Nephron progenitor cell (in vitro differentiated cells): ENCODE measurements at places on chromosomes 6 and 20.

- no peak for DNase-seq
Observed at GRCh38 chr6:148438632-148439031, 96.0 kb downstream of the SASH1 start.

DNA sequence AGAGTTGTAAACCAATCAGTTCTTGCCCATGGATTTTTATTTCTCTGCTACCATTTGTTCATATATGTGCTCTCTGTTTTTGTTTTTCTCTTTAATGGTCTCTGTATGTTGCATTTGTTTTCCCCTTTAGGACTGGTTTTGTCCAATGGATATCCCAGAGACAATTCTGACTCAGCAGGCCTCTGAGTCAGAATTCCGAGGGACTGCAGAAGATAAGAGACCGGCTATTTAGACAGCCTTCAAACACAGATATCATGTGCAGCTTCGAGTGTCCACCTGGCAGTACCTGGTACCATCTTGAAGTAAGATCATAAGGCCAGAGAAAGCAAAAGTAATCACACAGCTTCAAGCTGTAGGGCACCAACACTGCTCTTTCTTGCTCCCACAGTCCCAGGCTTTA, 125.5 kb downstream of the ELOVL4 start:
- DNase-seq, result no peak

- no peak for DNase-seq
Observed at GRCh38 chr6:22925304-22925835, 356.0 kb downstream of the HDGFL1 start.

DNA sequence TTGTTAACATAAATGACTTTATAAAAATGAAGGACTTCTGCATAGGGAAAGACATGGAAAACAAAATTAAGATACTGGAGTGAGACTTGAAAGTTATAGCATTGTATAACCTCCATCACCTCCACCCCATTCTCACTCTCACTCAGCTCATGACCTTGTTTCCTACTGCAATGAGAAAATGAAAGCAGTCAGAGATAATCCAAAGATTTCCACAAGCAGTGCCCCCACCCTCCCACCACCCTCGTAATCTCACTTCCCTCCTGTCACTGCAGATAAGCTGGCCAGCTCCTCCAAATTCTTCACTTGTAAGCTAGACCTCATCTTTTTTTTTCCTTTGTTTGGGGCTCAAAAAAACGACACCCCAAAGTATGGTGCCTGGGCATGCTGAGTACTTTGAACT, 52.9 kb upstream of the PROKR2 start:
- no peak for DNase-seq

DNA sequence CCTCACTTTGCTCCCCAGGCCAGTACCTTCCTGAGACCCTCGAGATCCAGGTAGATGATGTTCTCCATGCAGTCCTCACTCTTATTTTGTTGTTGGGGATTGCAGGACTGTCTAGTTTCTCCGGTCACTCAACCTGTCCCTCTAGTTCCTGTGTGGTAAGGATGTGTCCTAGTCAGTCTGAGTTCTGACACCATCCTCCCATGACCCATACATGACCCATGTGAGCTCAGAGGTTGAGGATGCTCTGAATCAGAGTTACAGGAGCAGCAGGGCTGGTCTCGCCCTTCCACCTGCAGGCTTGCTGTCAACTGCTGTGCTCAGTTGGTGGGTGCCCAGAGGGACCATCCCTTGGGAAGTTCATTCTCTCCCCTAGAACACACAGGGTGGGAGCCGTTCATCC, 11.9 kb upstream of the CST8 start:
- DNase-seq, result no peak

DNA sequence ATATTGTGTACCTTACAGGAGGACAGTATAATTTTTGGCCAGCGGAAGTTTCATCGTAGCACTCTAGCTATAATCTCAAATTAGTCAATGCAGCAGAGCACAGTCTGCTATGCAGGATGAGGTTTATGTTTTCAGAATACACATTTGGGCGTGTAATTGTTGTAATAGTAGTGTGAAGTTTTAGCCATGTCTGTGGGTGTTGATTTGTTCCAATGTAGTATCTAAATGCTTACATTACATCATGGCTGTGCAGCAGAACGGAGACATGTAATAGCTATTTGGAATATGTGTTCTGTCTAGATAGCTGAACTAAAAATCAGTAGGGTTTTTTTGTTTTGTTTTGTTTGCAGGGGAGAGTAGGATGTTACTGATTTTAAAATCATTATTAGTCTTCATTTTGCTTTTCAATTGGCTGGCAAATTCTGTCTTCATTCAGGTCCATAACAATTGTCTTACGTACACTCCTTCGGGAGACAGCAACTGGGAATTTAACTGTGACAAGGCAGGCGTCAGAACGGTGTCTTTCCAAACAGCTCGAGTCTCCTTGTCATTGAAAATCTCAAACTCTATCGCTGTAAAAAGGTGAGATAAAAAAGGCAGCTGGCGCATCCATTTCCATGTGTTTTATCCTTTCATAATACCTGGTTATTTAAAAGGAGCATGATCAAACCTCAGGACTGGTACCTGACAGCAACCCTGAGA, 65.1 kb upstream of the CDH4 start:
- DNase-seq, result no peak

DNA sequence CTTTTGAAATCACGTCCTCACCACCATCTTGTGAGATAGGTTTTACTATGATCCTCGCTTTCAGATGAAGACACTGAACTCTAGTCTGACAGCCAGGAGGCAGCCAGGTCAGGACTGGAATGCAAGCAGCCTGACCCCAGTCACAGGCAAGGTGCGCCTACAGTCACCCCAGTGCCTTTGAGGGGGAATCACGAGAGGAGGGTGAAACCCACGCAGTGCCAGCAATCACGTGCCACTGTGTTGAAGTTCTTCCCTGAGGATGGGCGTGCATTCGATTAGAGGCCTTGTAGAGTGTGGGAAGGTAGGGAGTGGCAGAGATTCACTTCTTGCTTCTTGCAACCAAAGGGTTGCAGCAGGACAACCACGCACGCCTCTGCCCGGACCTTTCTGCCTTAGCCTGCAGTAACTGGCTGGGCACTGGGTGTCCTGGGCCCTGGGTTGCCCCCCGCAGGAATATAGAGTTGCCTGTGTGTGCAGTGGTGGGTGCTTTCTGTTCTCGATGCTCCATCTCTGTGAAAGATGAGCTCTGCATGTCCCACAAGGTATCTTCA, 33.7 kb upstream of the IRF4 start:
- no peak for DNase-seq

DNA sequence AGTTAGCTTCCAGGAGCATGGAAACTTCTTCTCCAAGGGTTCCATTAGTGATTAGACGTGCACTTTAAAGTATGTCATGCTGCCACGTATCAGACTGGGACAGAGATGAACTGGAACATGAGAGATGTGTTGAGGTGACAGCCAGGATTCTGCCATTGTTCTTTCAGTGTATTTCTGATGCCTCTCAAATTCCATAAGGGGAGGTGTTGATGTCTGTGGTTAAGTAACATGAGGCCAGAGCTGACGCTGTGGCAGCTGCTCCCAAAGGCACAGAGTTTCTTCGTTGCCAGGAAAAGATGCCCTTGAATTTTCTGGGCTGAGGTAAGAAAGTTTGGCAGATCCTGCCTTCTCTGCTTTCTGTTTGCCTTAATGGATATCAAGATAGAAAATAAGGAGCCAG, 63.5 kb downstream of the TRMT6 start:
- DNase-seq, result no peak

DNA sequence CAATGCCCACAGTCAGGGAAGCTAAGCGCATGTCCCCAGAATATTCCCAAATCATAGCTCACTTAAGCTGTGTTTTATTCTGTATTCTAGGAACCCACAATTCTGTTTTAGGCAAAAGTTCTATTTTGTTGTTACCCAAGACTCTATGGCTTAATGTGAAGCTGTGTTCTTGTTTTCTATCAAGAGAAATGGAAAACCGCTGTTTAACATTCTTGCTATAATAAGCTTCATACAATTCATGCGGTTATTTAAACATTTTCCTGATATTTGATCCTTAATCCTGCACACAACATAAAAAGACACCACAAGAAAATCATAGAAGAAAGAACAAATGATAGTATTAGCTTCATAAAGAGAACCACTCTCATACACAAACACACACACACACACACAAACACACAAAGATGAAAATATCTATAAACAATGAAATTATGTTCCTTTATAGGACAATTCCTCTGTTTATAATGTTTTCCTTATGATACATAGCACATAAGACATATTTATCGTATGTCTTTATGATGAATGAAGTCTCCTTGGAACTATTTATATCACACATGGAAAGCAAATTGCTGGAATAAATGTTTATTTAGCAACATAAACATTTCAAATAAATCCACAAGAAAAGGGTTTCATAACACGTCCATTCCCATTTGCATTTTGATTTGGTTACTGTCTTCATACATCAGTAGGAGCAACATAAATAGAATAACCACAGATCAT, 16.4 kb upstream of the COL21A1 start:
- DNase-seq, result no peak

GRCh38 chr6:133392015-133392414, 150.9 kb downstream of the EYA4 start:
- no peak for DNase-seq
